CD4-positive, alpha-beta T cell treated with Interferon alpha-2 for 1 hour (primary cell): ENCODE measurements at places on chromosomes 2 and 18.

DNA sequence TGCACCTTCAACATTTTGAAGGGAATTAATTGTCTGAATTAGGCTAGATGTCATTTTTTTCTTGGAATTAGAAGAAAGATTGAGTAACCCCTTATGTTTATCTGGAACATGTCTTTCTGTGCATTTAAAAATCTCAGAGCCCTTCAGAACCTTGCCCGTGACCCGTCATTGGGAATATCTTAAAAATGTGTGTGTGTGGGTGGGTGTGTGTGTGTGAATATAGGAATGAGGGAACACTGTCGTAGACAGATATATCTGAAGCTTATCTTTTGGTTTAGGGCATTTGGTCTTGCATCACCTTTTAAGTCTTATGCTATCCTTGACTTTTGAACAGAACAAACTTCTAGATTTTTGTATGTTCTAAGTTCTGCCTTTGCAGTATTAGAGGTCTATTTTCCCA is 13.5 kb upstream of the IL1RL1 start:
- DNase-seq = no peak

DNA sequence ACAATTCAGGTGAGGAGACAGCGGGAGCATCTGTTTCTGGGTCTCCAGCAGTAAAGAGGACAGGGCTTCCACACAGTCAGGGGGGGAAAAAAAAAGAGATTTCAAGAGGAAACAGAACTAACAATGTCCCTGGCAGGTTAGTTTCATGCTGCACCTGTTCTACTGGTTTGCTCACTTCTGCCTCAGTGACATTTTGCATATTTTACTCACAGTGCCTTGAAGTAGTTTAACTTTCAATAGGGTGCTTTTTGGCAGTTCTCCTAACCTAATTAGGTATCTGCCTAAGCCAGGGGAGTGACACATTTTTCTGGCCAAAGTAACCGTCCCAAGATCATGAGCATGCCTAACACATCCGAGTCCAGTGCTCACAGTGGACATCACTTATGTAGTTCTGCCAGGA is 109.0 kb upstream of the ALK start:
- DNase-seq = no peak

- DNase-seq = no peak
These were observed 150.9 kb downstream of the CD8B2 start for GRCh38 chr2:106638043-106638442.

DNA sequence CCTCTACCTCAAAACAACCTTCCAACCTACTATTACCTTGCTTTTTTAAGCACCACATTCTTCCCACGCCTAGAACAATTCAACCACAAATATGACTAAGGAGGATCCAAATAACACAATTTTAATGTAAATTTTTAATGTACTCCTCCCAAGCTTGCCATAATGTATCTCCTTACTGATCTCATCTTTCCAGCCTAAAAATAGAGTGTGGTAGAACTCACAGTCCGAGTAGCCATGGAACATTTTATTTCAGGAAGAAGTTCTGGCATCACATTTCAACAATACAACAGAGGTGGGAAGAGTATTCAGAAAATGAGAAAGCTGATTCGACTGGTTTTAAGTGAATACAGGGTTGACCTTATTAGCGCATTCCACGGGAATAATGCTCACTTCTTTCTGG is 15.4 kb downstream of the FEZ2 start:
- DNase-seq = no peak

GRCh38 chr2:4840791-4841190 is 851.4 kb upstream of the SOX11 start:
- DNase-seq = no peak
